ENCODE measurements at places on chromosomes 1 and 21.

GRCh38 chr1:42732126-42732680, 7.8 kb downstream of the CLDN19 start:
- DNase-seq, result no peak

DNA sequence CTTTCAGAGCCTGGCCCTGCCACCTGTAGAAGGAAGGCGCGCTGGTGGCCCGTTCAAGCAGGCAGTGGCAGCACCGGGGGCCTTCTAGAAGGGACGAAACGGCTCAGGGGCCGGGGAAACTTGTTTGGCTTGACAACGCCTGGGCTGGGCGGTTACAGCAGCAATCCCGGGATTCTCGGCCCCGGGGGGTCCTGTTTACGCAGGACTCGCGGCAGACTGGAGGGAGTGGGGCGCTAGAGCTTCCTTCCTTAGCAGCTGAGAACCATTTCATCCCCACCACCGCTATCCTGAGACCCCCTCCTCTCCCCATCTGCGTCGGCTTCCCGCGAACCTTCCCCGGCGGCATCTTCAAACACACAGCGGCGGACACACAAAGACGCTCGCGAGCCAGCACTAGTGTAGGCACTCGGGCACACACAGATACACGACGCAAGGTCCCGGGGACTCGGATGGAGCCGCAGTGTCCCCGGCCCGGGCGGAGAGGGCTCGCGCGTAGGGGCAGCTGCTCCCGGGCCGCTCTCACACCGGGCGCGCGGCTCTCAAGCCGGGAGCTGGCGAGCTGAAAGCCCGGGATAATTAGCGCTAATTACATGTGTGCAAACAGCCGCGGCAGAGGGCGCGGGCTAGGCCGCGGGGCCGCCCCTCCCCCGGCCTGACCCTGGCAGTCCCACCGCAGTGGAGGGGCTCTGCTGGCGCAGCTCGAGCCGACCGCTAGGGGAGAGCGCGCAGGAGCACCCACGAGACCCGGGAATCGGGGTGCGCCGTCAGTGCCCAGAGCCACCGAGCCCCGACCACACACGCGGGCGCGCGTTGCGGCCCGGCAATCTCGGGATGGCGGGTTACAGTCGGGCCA, 271.4 kb downstream of the FOXD2 start:
- DNase-seq, result no peak

DNA sequence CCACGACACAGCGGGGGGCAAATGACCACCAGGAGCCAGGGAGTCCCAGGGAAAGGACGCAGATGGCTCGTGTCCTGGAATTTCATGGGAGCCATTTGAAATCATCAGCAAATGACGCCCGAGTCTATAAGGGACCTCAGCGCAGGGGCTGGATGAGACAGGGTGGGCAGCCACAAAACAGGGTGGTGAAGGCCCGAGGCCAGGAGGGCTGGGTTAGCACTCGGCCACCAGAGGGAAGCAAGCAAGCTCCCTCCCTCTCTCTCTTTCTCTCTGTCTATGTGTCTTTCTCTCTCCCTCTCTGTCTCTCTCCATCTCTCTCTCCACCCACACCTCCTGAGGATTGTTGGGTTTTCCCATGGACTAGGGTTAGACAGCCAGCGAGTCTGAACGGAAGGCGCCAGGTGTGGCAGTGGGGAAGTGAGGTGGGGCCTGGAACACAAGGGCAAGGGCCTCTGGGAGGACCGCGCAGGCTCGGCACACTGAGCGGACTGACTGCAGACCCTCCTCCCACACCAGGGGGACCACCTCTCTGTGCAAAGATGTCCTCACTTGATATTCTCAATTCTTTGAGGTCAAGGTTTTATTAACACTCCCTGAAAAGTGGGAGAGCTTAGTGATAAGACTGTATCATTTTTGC, 73.8 kb upstream of the TMPRSS2 start:
- DNase-seq, result no peak

DNA sequence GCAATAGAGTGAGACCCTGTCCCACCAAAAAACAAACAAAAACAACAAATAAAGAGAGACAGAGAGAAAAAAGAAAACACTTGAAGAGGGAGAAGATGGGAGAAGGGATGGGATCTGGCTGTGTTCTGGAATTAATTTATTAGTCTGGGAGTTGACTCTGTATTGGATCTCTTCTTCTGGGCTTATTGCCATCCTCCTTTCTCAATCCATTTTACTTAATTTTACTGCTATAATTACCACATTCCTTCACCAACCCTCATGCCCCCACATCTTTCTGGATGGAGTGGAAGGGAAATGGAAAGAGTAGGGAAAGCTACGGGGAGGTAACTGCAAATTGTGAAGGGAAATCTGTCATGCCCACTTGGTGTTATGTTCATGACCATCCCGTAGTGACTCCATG, 42.9 kb downstream of the FMN2 start:
- DNase-seq, result no peak

DNA sequence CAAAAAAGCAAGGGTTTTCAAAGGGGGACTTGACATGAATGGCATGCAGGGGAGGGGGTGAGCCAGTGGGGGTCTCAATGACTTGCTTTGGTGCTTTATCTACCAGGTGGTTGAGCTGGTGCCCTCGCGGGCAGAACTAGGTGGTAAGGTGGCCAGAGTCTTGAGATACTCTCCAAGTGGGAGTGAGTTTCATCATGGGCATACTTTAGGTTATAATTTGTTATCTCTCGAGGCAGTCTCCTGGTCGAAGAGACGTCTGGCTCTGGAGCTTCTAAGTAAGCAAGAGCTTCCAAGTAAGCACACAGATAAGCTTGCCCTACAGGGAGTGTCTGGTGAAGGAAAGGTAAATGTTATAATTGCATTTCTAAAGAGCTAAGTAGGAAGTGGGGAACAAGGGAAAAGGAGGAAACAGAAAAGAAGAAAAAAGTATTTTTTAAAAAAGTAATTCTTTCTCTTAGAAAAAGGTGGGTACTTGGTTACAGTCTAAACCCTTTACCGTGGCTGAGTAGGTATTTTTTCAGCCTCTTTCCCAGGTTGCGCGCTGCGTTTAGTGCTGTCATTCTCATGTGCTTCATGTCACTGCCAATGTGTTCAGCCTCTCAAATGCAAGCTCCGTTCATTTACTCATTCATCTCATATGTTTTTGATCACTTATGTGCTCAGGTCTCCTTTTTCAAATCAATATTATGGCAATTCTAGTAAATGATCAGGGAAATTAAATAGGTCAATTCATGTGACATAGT, 31.6 kb upstream of the DNAJC6 start:
- DNase-seq, result no peak

GRCh38 chr1:29629814-29630516, 393.6 kb downstream of the PTPRU start:
- DNase-seq, result no peak

- DNase-seq, result no peak
Measured at GRCh38 chr1:213989002-213989855, 1.5 kb downstream of the PROX1 start.

GRCh38 chr1:32311709-32312393, 20.0 kb downstream of the HDAC1 start:
- no peak for DNase-seq

DNA sequence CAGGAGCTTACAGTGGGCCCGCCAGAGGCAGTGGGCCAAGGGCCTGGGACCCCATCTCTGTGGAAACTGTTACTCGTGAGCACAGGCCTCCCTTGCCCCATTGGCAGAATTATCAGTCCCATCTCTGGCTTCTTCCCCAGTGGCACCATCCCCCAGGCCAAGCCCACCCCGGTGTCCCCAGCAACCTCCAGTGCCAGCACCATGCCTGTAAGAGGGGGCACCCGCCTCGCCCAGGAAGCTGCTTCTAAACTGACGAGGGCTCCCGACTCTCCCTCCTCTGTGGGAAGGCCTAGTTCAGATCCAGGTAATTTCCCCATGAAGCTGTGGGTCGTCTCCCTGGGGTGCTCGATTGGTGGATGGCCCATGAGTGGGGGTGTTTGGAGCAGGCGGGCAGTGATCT, 46.8 kb downstream of the TNFRSF8 start:
- DNase-seq, result no peak

DNA sequence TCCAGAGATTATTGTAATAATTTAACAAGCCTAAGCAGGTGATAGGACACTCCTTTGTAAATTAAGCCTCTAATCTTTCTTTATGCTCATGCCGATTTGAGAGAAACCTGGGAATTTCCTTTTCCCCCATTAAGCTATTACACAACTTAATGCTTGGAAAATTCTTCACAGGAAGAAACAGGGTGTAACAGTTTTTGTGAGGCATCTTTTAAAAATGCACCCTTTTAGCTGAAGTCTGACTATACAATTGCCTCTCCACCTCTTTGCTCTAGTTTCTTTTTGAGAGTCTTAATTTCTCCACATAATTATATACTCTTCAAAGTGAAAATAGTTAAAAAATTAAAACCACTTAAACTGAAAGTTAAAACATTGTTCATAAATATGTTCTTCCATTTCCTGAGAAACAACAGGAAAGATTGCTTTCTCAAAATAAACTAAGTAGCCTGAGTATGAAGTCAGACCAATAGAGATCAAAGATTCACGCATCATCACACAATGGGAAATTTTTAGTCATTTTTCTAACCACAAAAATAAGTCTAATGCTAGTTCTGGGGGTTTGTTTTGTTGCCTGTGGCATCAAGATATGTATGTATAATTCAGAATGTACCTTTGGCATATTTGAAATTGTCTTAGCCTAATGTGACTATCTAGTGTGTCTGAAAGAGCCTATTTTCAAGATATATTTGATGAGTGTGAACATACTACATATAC, 34.7 kb downstream of the LRRC8D start:
- no peak for DNase-seq

DNA sequence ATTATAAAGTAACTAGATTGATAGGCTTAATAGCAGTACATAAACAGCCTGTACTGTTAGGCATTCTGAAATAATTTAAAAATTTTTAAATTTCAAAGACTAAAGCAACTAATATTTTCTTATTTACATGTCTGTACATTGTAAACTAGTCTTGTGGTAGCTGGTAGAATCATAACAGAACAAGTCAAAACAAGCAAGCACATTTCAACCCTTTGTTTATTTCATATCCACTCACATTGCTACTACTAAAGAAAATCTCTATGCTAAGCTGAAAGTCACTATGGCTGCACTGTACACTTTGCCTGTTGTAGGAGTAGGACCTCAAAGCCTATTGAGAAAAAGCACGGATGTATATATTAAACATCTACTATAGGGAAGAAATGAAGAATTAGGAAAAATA, 738.2 kb upstream of the ADGRL4 start:
- no peak for DNase-seq

GRCh38 chr21:29949991-29950390, 10.2 kb upstream of the GRIK1 start:
- DNase-seq, result no peak

DNA sequence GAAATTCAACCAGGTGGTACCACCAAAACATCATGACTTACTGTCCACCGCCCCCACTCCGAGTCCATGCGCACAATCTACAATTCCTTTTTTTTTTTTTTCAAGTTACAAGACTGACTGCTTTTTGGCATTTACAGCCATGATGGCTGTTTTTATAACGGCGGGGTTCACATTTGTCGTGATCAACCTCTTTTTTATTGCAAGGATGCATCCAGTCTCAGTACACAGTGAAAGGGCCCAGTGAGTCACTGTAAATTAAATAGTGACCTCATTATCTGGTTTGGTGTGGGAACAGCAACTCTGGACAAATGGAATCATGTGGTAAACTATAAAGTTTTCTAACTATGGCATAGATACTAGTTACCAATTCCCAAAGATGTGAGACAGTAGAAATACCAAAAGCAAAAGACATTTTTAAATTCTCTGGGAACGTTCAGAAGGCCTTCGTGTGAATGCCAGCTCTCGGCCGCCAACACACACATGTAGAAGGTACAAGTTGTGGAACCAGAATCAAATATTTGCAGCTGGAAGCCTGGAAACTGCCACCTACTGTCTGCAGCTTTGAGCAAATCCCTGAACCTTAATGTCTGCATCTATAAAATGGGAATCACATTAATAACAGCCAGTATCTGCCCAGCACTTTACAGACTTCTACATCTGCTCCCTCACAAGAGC, 4.9 kb downstream of the GLIS1 start:
- no peak for DNase-seq

DNA sequence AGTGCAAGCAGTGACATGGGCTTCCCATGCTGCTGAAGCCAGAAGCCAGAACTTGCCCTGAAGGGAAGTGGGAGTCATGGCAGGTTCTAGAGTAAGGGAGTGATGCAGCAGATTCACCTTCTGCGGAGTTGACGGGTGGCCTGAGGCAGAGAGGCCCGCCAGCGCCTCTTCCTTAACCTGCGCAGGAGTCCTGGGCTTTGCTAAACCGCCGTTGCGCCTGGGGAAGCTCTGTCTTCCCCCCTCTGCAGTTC, 67.3 kb downstream of the OBSCN start:
- DNase-seq, result no peak

- DNase-seq, result no peak
Measured at GRCh38 chr1:54543729-54544496, 4.1 kb upstream of the ACOT11 start.

Measured in SK-N-MC (cell line).